Stimulated activated CD4-positive, alpha-beta T cell treated with anti-CD3 and anti-CD28 coated beads, Interleukin-12 subunit alpha, Interleukin-12 subunit beta, amount 100 ng/mL, for 24 hours (primary cell): ENCODE measurements at places on chromosomes 4 and X.
A peak's percentile ranks its signal among the peaks of the same experiment; 100 is the strongest.

DNA sequence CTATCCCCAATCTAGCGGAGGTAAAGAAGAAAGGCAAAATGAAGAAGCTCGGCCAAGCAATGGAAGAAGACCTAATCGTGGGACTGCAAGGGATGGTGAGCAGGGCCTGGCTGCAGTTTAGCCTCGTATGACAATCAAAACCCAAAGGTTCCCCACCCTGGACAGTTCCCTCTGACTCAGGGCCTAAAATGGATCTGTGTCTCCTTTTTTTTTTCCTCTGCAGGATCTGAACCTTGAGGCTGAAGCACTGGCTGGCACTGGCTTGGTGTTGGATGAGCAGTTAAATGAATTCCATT, 986 bp downstream of the HDAC6 start:
- no peak for DNase-seq

- DNase-seq, result no peak
These were observed 332.9 kb downstream of the PPP3CA start for GRCh38 chr4:101014417-101014816.

- no peak for DNase-seq
These were observed 8.8 kb downstream of the THAP9 start for GRCh38 chr4:82909326-82909725.

DNA sequence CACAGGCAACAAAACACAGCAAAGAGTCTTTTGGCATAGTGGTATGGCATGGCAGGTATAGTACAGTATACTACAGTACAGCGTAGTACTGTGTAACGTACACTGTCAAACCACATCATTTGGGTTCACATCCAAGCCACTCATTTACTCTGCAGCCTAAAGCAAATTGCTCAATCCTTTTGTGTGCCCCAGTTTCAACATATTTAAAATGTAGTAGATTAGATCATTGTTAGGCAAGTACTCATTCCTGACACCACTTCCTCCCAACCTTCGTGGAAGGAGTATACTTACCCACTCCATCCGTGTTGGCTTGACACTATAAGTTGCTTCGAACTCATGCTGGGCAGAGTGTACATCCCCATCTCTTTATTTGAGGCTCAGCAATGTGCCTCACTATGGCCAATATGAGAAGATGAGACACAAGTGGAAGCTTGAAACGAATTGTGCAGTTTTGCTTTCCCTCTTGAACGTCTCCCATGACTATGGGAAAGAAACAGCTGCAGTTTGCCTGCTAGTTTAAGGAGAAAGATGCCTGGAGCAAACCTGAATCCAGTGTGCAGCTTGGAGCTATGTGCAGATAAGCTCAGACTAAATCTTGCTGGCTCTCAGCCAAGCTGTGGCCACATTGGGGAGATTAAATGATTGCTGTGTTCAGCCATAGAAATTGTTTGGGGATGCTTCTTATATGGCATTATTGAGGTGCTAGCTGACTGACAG, 85.7 kb upstream of the TBL1X start:
- DNase-seq, result no peak

DNA sequence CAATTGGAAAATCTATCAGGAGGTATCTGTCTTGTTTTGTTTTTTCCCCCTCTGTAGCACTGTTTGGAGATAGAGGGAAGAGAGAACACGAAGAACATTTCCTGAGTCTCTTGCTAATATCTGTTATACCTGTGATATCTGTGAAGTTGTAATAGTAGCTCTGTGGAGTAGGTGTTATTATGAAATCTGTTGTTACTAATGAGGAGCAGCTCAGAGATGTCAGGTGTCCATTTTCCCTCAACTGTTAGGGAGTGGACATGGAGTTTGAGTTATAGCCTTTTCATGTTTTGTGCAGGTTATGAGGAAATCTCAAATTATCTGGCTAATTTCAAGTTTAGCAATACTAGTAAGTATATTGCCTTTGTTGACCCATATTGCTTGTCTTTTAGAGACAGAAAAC, 52.4 kb downstream of the SEC24B start:
- no peak for DNase-seq

- no peak for DNase-seq
These were observed 19.1 kb downstream of the CD99 start for GRCh38 chrX:2710041-2710840.

- no peak for DNase-seq
These were observed 667.3 kb downstream of the GALNTL6 start for GRCh38 chr4:172480471-172480870.

GRCh38 chr4:119932277-119932676, 134.4 kb downstream of the MAD2L1 start:
- DNase-seq, result no peak

- no peak for DNase-seq
These were observed 466 bp upstream of the SLC39A8 start for GRCh38 chr4:102345795-102346100.

GRCh38 chr4:74335341-74336021, 27.2 kb downstream of the EPGN start:
- no peak for DNase-seq

DNA sequence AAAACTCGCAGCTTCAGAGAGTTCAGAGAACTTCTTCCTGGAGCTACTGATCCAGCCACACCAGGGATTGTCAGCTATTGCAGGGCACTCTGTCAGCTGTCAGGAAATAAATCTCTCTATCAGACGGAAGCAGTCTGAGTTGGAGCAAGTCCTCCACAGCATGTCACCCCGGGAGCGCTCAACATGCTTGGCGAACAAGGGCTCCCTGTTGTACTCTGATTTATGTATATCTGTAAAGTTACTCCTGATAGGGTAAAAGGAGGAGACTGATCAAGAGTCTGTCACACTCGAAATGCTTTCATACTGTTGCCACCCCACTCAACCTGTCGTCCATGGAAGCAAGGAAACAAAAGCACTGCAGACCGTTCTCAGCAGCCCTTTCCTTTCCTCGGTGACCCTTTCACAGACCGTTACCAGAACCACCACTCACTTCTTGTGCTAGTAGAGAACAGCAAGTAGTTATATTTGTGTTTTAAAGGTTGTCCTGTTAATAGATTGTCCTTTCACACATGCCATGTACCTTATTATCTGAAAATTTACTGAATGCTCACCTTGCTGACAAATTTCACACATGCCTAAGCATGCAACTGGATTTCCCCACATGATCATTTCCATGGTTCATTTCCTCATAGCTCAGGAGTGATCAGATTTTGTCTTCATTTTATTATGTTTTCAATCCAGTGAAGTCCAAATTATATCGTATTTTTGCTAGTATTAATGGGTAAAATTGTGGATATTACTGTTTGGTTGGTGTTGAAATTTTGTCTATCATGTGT, 2108.9 kb upstream of the TENM3 start:
- no peak for DNase-seq

- no peak for DNase-seq
These were observed 565.4 kb downstream of the GRXCR1 start for GRCh38 chr4:43457866-43458265.

DNA sequence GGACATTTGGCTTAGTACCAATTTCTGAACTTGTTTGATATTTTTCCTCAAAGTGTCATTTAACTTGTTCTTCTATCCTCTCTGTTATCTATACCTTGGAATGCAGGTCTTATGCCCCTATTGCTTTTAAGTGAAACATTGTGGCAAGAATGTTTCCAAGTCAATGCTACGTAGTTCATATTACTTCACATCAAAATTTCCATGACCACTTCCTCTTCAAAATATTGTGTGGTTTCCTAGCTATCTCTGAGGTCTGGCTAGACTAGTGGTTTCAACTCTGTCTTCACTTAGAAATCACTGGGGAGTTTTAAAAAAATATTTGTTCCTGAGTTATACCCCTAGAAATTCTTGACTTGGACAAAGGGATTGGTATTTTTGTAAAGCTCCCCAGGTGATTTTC, 20.2 kb upstream of the RASGEF1B start:
- DNase-seq, result no peak

- DNase-seq, result no peak
These were observed 37.2 kb downstream of the MAP9 start for GRCh38 chr4:155339588-155339987.

- no peak for DNase-seq
These were observed 23.4 kb downstream of the RBM47 start for GRCh38 chr4:40606239-40606767.

GRCh38 chrX:47581731-47582647, at the start of gene TIMP1:
Gene TIMP1, plus strand, starts transcription at chrX:47582436. Its CDS starts 980 bp downstream, at chrX:47583416.
- DNase-seq, result peak; percentile 78

- DNase-seq, result no peak
These were observed 421.7 kb upstream of the HTR2C start for GRCh38 chrX:114162068-114162735.

- DNase-seq, result no peak
These were observed 4.3 kb upstream of the CYSLTR1 start for GRCh38 chrX:78331708-78332107.

DNA sequence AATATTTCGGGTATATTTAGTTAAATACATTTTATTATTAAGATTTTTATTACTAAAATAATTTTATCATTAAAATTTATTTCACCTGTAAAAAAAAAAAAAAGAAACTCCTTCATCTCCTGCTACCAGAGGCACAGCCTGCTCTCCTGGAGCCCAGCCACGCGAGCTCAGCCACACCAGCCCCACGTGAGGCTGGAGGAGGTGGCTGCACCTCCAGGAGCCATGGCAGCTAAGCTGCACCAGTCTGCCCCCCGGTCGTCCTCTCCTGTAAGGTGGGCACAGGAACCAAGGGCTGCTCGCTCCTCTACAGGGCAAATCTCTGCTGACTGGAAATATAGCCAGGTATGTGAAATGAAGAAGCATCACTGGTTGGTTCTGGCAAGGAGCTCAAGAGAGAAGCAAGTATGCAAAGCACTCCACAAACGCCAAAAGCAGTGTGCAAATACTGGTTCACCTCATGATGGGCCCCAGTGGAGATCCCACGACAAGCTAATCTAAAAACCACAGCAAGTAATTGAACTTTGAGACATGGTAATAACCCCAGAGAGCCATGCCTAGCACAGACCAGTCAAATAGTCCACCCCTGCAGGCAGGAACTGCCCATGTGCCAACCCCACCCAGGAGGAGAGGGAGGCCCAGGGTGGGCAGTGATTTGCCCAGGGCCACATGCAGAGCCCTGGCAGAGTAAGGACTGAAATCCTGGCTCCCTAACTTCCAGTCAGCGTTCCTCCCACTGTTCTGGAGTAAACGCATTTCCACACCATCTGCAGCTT, 90.1 kb downstream of the WFS1 start:
- DNase-seq, result no peak

- no peak for DNase-seq
These were observed 166.0 kb downstream of the TMEM47 start for GRCh38 chrX:34491126-34491525.

DNA sequence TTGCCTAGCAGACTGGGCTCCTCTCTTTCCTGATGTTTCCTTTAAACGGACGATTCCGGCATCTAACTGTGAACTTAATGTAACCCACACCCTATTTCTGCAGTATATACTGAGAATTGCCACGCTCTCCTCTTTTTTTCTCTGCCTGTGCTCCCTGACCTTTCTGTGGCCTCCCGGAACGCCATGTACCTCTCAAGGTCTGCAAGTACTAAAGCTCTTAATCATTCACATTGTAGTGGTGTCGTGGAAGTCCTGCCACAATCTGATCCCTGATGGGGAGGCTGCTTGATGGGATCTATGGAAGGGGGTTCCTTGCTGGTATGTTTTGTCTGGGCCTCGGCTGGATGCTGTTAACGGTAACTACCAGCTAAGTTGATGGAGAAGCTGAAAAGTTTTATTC, 302.9 kb upstream of the EPHA5 start:
- no peak for DNase-seq

- no peak for DNase-seq
These were observed 54.6 kb upstream of the DRP2 start for GRCh38 chrX:101164766-101165590.

DNA sequence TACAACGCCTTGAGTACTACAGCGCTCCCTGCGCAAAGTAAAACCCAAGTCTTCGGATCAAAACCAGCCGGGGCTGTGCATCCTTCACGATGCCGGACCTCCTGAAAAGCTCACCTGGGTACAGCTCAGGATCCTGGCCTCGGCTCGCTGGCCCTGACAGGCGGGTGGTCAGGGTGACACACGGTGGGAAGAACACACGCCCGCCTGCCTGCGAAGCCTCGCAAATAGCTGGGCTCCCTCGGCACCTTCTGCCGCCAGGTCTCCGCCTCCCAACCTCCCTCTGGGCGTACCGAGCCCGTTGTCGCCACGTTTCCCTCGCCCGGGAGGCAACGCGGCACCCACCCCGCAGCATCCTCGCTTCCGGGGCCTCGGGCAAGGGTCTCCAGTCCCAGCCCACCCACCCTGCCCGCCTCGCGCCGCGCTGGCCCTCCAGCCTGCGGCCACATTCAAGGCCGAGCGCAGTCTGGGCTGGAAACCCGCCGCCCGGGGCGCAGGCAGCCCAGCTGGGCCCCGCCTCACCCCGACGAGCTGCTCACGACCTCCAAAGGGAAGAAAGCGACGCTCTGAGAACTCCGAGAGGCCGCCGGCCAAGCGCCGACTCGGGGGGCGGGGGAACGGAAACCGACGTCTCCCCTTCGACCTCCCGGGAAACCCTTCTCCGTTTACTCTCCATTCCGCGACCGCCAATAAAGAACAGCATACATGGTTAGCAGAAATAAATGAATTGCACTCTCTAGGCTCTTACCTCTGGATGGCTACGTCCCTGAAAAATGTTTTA, 511 bp downstream of the PPM1K start:
- DNase-seq, result peak; percentile 45

- no peak for DNase-seq
These were observed 73.8 kb upstream of the MXD4 start for GRCh38 chr4:2335729-2336101.

GRCh38 chr4:47465004-47465403, 1.5 kb upstream of the COMMD8 start:
- no peak for DNase-seq

DNA sequence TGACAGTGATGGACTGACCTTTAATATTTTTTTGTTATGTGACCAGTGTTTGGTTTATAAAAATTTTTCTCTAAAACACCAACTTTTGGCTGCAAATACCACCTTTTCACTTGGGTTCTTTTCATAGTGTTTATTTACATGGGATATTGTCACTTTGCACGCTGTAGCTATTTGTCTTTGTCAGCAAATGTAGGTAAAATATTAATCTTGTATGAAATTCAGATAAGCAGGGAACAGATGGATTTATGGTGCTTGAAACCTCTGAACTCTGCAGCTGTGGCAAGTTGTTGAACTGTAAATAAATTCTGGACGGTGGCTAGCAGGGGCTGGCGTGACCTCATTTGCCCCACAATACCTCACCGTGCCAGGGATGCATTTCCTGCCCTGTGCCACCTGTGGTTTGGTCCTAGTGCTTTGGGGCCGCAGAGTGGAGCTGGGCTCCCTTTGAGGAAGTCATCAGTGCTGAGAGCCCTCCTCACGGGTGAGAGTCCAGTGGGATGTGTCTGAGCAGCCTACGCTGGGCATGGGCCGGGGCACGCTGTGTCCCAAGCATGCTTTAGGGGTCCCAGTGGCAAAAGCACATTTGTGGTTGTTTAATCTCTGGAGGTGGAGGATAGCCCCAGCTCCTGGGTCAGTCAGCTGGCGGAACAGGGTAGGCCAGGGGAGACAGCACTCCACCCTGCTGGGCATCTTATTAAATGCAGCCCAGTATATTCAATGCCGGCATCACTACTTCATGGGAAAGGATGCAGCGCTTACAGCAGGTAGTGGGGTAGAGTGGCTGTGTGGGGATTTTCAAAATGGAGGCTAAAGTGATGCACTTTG, 108.6 kb downstream of the TBL1X start:
- DNase-seq, result no peak
